Activated naive CD4-positive, alpha-beta T cell (primary cell): ENCODE measurements at places on chromosomes 2 and 18.
A peak's percentile ranks its signal among the peaks of the same experiment; 100 is the strongest.

GRCh38 chr2:195592105-195592504 is 64.9 kb upstream of the SLC39A10 start:
- DNase-seq: no peak

DNA sequence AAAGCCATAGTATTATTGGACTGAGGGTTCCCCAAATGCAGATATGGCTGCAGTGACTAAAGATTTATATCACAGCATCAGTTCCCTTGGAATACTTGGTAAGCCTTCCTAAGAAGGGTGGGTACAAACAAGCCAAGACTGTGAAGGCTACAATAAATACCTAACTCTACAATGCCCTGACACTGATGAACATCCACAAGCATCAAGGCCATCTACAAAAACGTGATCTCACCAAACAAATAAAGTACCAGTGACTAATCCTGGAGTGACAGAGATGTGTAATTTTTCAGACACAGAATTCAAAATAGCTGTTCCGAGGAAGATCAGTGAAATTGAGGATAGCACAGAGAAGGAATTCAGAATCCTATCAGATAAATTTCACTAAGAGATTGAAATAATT is 254.5 kb downstream of the PARD3B start:
- DNase-seq: no peak

DNA sequence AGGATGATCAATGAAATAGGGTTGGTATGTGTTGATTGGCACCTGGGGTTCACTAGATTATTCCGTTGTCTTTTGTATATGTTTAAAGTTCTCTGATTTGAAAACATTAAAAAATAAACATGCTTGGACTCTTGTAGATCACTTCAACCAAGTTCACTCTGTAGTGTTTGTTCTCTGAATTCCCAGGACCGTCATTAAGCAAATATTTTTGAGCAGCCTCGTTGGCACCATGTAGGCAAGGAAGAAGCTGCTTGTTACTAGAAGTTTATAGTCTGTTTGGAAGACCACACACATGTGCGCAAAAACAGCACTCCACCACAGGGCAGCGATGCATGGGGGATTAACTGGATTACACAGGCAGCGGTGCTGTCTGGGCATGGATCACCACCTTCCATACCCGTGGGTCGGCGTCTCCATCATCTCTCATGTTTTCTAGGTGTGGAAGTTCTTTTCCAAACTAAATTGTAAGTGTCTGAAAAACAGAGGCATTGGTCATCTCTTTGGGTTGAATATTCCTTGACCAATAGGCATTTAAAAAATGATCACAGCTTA is 212.2 kb downstream of the FHOD3 start:
- DNase-seq: no peak

DNA sequence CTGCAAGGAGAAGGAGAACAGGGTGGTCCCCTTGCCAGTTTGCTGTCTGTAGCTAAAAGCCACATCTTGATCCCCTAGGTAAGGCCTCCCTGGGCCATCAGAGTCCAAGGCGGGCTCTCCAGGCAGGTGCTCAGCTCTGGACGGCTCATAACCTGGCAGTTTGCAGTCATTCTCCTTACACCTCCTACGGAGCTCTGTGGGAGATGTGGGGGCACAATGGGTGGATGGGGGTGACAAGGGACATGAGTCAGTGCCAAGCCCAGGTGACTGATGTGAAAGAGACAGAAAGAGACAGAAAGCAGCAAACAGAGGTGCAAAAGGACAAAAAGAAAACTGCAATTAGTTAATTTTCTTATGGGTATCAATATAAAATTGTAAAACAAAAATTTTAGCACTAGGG is 120.6 kb upstream of the ZBTB14 start:
- no peak for DNase-seq

DNA sequence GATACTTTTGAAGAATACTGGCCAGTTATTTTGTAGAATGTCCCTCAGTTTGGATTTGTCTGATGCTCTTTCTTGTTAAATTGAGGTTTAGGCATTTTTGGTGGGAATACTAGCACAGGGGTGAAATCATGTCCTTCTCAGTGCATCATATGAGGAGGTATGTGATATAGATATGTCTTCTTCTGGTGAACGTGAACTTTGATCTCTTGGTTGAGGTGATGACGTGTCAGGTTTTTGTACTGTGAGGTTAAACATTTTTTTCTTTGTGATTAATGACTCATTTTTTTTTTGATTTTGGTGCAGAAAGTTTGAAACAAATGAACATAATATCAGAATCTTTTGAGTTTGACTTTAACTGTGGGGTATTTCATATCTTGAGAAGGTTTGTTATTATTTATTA is 11.0 kb downstream of the ZNF407 start:
- DNase-seq: no peak

- DNase-seq: no peak
Observed at GRCh38 chr2:165627470-165627869, 158.0 kb downstream of the CSRNP3 start.

DNA sequence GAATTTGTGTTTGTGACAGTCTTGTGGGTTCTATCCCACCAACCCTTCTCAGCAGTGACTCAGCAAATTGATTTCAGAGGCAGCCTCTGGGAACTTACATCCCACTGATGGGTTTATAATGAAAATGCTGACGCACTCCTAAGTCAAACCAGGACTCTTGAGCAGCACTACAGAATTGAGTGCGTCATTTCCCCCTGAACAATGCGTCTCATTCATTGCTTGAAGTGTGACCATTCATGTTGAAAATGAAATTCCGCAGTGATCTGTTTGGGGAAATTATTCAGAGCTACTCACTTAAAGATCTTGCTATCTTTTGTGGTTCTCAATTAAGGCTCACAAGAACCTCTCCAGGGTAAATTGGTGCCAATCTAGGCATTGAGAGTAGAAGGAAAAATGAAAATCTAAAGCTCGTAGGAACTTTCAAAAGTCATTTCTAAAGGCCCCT is 417.7 kb upstream of the SLC14A2 start:
- no peak for DNase-seq

- DNase-seq: no peak
Observed at GRCh38 chr18:36075862-36076587, 8.7 kb upstream of the RPRD1A start.

GRCh38 chr2:107325981-107326786 is 440.2 kb upstream of the ST6GAL2 start:
- no peak for DNase-seq

DNA sequence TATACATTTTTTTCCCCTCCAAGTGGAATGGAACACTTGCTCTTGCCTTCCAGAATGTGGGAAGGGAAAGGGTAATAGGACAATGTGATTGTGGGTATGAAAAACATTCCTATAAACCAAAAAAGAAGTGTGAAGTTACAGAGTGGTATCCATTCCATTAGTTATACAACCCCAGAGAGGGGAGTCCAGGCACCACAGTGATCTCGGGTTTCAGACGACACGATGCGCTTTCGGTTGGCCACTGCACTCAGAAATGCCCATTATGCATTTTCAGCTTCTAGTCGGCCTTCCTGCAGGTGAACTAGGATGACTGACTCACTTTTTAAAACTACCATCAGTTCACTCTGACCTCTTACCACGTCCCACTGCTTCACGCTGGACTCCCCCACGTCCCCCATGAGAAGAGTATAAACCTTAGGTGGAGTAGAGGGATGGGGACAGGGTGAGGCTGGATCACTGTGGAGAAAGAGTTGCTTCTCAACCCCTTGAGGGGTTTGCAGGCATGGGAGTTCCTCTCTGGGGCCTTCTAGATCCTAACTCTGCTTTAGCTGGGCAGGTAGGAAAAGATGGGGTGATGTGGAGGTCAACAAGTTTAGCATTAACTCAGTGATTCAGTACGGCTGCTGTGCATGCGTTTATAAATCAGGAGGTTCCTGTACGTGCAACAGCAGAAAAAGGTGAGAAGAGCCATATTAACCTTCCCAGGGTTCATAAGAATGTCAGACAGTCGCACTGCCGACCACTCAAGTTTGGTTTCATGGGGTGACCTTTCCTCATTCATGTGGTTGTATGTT is 50.5 kb downstream of the ZNF532 start:
- no peak for DNase-seq

GRCh38 chr2:45177870-45178269 is 168.6 kb upstream of the SIX2 start:
- no peak for DNase-seq

DNA sequence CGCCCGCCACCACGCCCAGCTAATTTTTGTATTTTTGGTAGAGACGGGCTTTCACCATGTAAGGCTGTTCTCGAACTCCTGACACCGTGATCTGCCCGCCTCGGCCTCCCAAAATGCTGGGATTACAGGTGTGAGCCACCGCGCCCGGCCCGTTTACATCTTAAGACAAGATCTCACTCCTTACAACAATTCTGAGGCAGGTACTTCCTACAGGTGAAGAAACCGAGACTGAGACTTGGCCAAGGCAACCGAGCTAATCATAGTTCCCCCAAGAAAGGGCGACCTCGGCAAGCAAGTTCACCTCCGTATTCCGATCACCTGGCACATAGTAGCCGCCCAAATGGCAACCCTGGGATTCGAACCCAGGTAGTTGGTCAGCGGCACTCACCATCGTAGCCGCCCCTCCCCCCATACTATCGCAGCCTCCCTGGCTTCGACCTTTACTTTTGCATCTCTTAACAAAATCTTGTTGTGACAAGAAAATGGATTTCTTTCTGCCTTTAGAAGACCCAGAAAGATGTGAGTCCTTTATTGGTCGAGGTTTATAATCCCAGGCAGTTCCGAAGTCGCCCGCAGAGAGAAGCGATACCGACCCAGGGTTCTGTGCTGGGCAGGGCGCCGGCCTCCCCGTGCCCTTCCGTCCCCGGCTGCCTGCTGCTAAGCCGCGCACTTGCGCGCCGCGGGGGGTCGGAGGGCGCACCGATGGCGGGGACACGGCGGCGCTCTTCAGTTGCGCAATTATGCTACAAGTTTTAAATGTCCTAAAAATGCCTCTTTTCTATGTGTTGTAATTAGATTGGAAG is 1.1 kb upstream of the FZD5 start:
- no peak for DNase-seq

DNA sequence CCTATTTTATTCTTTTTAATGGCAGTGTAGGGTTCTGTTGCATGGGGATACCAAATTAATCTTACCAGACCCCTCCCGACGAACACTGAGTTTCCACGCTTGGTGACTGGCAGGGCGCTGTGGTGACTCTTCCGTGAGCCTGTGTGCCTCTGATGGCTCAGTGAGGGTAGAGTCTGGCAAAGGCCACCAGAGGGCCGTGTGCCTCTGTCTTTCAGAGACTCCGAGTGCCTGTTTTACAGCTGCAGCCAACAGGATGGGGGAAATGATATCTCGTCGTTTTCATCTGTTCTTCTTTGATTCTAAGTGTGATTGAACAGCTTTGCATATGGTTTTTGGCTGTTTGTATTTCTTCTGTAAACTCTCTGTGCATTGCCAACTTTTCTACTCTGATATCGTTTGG is 99.8 kb downstream of the ZNF236 start:
- peak; percentile 46 for DNase-seq

GRCh38 chr2:6577960-6578359 is 287.7 kb downstream of the CMPK2 start:
- no peak for DNase-seq

- no peak for DNase-seq
Observed at GRCh38 chr18:10329101-10329500, 125.3 kb upstream of the APCDD1 start.

DNA sequence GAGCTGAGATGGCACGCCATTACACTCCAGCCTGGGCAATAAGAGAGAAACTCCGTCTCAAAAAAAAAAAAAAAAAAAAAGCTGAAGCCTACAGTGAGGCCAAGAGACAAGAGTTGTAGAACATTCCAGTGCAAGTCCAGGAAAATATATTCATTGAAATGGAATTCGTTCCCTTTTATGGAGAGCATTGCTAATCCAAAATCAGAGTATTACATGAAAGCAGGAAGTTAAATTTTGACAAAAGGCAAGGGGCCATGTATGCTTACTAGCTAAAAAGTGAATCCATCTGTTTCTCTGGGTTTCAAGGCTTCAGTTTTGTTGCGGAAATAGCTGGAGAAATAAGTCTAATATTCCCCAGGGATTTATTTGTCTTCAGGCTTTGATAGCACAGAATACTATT is 471.7 kb downstream of the THSD7B start:
- DNase-seq: no peak

GRCh38 chr18:36623681-36624190 is 205.1 kb downstream of the TPGS2 start:
- DNase-seq: no peak

DNA sequence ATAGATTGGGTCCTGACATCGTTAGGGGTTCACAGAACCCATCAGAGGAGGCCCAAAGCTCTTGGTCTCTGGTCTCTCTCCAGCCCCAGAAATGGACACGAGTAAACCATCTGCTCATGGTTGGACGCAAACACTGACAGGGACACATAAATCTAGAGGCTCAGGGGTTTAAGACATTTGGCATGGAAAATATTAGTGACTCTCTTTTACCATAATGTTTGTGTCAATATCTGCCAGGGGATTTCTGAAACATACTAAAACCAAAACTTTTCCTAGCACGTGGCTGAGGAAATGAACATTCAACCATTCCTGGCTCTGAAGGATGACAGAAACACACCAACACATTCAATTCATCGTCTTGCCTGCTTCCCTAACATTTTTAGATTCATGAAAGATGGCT is 226.2 kb downstream of the SP3 start:
- no peak for DNase-seq

- DNase-seq: no peak
Observed at GRCh38 chr2:67839668-67840067, 223.1 kb downstream of the C1D start.

- DNase-seq: no peak
Observed at GRCh38 chr2:189129971-189130370, 49.6 kb downstream of the COL5A2 start.

GRCh38 chr18:38297910-38298309 is 732.3 kb upstream of the CELF4 start:
- no peak for DNase-seq

DNA sequence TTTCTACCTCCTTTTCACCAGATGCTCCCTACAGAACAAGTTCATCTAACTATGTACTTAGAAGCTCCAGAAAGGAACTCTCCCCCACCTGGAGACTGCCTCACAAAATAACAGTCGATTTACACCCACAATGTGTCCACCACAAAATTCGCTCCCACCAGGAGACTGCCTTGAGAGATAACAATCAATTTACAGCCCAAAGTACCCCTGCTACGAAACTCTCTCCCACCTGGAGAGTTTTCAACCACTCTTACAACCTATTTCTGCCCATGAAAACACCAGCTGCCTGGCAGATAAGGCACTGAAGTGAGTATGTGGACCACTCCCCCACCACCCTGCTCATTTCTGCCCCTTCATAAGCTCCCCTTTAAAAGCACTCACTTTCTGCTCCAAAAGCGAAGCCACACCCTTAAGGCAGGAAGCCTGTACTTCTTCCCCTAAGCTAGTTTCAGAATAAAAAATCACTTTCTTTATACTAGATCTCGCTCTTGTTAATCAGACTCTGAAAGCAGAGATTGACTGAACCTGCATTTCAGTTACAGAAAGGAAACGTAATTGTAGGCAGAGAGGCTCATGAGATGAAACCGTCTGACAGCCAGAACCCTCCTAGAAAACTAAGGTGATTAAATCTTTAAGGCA is 94.4 kb upstream of the RBBP8 start:
- no peak for DNase-seq

- no peak for DNase-seq
Observed at GRCh38 chr2:238238766-238239542, 884 bp downstream of the HES6 start.

- no peak for DNase-seq
Observed at GRCh38 chr2:215507136-215507535, 71.3 kb upstream of the FN1 start.

- DNase-seq: no peak
Observed at GRCh38 chr2:205680067-205680466, 2.2 kb upstream of the NRP2 start.
